Thoracic aorta (tissue), 2 donors: ENCODE measurements at places on chromosomes 11 and 22.

- DNase-seq = no peak
Measured at GRCh38 chr11:26608507-26609146, 36.6 kb upstream of the MUC15 start.

DNA sequence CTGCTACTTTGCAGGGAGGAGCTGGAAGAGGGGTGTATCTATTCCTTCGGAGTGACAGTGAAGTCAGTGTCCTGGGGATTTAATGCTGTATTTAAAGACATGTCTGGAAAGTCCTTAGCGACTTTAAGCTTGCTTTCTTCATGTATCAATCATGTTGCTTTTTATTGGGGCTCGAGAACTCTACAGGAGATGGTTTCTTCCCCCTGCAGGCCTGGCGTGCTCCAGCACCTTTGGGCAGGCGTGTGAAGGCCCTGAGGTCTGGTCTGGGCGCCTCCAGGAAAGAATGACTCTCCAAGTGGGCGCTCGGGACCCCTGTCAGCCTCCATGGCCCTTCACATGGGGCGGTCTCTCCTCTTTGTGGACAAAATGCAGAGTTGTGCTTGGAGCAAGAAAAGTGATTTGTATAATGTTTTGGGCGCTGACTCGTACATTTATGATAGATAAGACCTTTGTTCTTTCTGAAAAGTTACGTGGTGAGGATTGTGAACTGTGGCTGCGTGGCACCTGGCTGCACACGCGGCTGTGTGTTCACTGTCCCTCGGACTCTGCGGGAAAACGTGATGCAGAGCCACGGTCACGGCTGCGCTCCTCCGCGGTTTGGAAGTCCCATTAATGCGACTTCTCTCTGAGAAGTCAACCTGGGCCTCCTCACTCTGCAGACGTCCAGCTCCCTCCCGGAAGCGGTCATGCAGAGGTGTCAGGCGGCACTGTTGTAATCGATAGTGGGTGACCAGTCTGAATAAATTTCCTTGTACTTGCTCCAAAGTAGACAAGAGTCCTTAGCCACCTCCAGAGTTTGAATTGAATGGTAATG lies 282.5 kb downstream of the TBC1D22A start:
- no peak for DNase-seq

- no peak for DNase-seq
Measured at GRCh38 chr11:128828350-128828749, 38.7 kb downstream of the KCNJ1 start.

GRCh38 chr11:88398791-88399570 lies 61.4 kb upstream of the CTSC start:
- no peak for DNase-seq

DNA sequence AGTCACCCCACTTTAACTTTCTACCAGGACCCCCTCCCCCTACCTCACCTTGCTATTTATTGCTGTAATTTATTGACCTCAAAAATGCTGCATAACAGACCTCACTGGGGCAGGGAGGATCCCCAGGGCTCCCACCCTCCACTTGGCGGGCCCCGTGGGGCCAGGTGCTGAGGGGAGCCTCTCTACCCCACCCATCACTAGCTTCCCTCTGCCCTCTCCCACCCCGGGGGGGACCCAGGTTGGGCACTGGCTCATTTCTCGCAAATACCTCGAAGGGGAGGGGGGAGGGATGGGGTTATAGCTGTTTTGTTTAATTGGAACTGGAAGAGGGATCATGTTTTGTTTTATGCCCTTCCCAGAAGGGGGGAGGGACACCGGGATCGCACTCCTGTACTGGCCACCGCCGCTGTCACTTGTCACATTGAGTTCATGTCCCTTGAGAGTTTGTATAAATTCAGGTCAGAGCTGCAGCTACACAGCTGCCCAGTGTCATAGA lies 16.3 kb upstream of the TMEM191C start:
- no peak for DNase-seq

DNA sequence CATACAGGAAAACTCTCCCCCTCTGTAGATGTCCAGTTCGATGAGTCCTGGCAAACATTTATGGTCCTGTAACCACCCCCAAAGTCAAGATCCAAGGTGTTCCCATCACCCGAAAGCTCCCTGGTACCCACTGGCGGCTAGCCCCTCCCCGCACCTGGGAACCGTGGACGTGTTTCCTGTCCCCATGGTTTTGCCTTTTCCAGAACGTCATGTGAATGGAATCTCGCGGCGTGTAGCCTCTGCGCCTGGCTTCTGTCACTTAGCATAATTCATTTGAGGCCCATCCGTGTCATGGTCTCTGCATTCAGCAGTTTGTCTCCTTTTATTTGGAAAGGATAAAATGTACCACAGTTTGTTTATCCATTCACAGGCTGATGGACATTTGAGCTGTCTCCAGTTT lies 106.3 kb downstream of the KCNQ1 start:
- no peak for DNase-seq

GRCh38 chr11:73521621-73522020 lies 76.3 kb downstream of the FAM168A start:
- DNase-seq = no peak

- DNase-seq = no peak
Measured at GRCh38 chr11:126808836-126809235, 191.7 kb downstream of the KIRREL3 start.

DNA sequence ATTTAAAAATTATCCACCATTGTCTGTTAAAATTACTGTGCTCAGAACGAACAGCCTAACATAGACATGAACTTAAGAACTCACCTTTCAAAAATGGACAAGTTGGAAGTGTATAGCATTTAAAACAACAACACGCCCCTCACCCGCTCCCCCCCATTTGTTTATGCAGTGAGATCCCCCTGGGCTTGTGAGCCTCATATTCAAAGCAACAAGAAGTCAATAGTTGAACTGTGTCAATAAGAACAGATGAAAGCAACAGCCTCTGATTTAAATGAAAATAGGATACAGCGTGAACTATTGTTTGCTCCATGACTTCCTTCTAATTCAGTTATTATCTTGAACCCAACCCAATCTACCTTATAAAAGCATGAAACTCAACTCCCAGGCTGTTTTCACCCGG lies 314.2 kb downstream of the BLID start:
- DNase-seq = no peak
